ENCODE measurements at places on chromosomes 4 and X. TPM values are rescaled to one million over a fixed set of nuclear protein-coding genes. Genes with fewer than 3 reads are reported as not detected.

DNA sequence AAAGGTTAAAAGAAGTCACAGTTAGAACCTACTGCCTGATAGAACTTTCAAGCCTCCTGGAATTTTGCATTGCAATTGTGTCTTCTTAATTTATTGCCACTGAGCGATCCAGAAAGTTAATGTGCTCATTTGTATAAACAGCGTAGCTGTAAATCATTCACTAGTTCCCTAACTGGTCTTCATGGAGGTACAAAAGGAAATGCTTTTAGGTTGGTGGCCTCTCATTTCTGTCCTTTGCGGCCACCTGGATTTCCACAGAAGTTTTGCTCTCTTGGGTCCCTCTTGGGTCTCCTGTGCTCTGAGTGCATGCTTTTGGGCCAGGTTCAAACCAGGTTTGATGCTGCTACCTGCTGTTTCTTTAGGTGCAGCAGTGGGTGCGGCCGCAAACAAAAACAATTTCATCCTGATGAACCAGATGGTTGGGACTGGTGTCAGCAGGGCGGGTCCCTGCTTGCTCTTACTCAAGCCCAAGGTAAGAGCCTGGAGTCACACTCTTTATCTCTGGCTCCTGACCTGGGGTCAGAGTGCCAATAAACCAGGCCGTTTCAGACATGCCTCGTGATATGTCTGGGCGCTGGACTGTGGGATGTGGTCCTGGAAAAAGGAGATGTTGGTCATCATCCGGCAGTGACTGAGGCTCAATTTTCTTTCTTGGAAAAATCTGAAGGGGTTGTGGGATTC is 270.1 kb downstream of the PTTG2 start:
- peak; percentile 41 for DNase-seq

FRYL gene
- total RNA-seq, result 30.0 TPM

DNA sequence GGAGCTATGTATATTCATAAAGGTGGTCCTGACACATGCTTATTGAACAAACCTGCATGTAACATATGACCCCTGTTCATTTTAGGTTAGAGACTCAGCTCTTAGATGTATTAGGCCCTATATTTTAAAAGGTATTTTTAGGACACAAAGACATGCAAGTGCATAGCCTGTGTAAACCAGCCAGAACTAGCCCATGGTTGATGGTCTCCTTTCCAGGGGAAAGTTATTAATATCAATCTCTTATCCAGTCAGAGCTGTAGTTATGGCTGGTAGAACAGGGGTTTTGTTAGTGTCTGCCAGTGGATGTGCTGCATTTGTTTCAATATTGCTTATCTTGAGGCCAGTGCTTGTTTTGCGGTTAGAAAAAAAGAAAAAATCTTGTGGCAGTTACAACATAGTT is 488.6 kb downstream of the KCTD8 start:
- no peak for DNase-seq

DNA sequence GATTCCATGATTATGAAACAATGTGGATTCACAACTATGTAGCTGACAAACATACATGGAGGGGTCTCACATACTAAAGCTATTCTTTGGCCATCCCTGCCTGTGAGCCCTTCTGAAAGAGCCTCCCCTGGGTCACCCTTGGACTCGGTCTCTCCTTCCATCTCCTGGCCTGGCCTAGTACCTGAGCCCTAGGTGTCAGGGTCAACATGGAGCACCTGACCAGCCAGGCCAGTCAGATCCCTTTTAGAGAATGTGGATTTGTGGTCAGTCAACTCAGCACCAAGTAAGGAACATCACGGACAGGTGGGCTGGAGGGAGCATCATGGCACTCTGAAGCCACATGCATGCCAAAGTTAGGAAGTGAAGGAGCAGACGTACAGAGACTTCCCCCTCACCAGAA is 16.3 kb downstream of the ATP8A1 start:
- DNase-seq, result no peak

TRPC5OS gene
- not detected for total RNA-seq

MTTP gene
- not detected for total RNA-seq

DNA sequence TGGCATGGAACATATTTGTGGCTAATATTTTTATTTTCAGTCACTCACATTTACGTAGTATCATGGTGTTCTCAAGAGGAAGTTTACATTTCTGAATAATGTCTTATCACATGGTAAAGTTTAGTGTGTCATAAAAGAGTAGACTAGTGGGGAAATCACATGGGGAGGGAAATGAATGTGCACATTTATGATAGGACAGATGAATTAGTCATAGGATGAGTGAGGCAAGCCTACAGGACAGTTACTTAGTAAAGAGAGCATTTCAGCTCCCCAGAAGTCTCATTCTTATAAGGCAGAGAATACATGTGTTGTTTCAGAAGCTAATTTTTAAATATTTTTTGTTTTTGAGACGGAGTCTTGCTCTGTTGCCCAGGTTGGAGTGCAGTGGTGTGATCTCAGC is 6.2 kb downstream of the GK start:
- DNase-seq, result peak; percentile 83

GRCh38 chr4:1588306-1588705 is 95.8 kb downstream of the FAM53A start:
- DNase-seq, result no peak

GRCh38 chr4:102786279-102786678 is 25.5 kb upstream of the MANBA start:
- DNase-seq, result no peak

DNA sequence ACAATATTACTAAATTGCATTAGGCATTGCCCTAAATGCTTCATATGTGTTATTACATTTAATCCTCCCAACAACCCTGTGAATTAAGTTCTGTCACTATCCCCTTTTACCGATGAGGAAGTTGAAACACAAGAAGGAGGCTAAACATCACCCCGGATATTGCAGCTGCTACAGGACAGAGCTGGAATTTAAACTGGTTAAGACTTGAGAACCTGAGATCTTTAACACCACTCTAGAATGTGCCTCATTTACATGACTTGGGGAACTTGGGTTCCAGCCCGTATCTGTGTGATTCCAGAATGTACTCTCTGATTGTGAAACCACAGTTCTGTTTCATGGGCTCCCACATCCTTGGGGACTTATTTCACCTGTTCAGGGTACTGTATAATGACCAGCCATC is 165.1 kb upstream of the PPARGC1A start:
- DNase-seq, result no peak

ASB9 gene
- total RNA-seq, result 25.4 TPM

- no peak for DNase-seq
These were observed 71.3 kb downstream of the PAK3 start for GRCh38 chrX:111167334-111167733.

DNA sequence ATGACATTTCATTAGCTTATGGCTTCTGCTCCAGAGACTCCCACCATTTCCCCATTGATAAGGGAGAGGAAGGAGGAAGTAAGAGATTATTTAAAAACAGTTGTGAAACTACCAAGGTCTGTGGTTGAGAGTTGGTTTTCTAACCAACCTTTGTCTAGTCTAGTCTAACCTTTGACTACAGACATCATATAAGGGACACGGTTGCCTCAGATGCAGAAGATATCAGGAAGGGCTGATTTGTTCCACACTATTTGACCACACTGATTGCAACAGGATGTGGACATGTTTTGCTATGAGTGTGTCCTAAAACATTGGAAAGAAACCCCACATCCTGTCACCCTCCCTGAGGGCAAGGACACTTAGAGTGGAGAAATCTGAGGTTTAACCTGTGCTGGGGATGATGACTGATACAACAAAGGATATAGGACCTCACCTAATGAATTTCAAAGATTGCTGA is 53.0 kb downstream of the COQ2 start:
- no peak for DNase-seq

GRCh38 chr4:155496294-155496626 is 119.5 kb upstream of the MAP9 start:
- no peak for DNase-seq

GRCh38 chr4:52192001-52192400 is 140.9 kb downstream of the SPATA18 start:
- DNase-seq, result no peak

DNA sequence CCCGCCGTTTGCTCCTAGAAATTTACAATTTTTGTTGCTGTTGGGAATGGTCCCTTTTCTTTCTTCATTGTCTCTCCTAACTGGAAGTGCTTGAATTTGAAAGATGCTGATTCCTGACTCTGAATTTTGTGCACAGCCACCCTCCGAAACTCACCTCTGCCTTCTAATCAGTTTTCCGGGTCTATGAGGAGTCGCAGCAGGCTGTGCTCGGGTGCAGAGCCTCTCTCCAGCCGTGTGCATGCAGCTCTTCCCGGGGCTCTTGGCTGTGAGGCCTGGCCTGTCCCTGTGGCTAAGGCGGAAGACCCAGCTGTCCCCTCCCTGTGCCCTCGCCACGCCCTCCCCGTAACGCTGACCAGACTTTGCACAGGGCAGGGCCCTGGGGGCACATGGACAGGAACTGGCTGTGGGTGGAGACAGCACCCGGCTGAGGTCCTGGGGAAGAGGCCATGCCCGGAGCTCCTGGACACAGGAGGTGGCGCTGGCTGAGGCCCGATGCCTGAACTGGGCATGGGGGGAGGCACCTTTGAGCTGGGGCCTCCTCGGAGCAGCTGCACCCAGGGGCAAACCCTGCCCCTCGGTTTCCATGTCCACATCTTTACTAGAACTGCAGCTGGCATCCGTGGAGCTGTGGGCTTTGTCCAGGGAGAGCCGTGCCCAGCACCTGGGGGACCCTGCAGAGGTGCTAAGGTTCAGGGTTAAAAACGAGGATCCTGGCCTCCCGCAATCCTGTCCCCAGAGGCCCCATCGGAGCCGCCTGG is 32.6 kb upstream of the SPON2 start:
- DNase-seq, result no peak

DNA sequence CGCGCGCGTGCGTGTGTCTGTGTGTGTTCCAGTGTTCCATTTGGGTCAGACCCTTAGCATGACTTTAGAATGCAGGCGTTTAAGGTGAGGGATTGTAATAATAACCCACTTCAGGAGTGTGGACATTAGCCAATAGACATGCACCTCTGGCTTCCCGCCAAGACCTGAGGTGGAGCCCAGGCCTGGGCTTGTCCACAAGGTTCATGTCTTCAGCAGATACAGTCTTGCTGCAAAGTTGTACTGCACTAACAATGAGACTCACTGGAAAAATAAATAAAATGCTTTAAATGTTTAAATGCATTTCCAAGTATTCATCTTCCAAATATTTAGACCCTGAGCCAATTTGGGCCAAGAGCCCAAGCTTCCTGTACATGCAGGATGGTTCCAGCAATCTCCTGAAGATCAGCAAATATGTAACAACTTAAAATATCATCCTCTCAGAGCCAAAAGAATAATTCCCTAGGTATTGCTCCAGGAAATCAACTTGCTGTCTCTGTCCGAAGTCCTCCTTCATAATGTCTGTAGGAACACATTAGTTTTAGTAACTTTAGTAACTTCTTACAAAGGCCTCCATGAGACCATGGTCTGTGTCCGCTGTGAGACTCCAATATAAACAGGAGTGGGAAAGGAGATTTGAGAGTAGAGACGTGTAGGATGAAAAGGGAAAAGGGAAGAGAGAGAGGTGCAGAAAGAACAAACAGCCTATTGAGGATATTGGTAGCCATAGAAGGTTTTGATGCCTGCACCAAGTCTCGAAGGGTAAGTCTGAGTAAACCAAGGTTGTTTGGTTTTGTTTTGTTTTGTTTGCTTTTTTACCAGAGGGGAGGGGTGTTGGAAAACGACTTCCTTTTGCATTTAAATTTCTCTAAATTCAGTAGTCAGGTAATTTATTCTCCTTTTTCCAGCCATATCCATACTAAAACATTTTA is 98.5 kb upstream of the KLF3 start:
- DNase-seq, result no peak

- DNase-seq, result peak; percentile 59
These were observed 21.8 kb downstream of the FHL1 start for GRCh38 chrX:136168929-136169735.

GRCh38 chr4:159069922-159070321 is 33.0 kb upstream of the RAPGEF2 start:
- no peak for DNase-seq

DNA sequence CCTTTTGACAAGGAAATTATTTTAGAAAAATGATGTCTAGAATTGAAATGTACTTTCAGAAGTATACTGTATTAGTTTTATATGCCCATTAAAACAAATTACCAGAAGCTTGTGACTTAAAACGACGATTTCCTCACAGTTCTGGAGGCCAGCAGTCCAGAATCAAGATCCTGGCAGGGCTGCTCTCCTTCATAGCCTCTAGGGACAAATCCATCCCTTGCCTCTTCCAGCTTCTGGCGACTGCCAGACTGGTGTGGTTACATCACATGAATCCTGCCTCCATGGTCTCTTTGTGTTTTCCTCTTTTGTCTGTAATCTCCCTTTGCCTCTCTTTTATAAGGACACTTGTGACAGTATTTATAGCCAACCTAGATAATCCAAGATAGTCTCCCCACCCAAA is 97.1 kb downstream of the IQCM start:
- no peak for DNase-seq

DNA sequence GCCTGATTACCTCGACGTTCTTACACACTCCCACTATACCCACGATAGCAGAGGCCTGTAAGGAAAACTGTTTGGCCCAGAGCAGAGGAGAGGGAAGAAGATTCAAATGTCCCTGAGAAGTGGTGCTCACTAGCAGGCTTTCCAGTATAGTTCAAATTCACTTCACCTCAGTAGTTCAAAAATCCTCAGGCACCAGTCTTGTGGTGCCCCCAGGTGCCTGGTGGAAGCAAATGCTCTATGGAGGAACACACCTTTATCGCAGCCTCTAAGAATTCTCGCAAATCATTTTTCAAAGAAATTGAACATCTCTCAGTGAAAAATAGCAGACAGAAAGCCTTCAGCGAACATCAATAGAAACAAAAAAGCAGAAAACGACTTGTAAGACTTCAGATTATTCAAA is 12.2 kb upstream of the MTMR1 start:
- DNase-seq, result peak; percentile 16

DNA sequence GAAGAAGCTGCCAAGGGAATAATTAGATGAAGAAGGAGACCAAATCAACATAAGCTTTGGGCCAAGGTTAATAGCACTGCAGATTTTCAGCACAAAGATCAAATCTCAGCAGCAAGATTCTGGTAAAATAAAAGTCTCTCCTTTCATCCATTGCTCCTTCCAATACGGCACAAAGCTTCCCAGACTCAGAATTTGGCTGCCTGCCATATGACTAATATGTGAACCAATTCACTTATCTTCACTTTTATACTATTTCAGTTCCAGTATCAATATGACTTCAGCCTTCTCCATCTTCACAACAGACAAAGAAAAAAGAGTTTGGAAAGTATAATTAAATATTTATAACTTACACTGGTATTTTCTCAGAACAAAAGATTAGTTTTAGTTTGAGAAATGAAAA is 978.3 kb upstream of the GRID2 start:
- peak; percentile 54 for DNase-seq

GRCh38 chr4:122689972-122690371 is 42.5 kb upstream of the BBS12 start:
- no peak for DNase-seq

DNA sequence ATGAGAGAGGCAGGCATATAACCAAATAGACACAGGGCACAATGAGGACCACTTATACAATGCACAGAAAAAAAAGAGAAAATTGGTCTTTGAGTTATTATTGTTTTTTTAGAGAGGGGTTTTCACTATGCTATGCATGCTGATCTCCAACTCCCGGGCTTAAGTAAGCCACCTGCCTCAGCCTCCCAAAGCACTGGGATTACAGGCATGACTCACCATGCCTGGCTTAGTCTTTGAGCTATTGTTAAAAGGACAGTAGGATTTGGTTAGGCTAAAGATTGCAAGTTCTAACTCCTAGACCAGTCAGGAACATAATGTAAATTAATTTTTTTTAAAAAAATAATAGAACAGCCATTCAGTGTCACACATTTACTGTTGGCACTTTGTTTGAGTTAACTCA is 340.1 kb downstream of the GPAT3 start:
- DNase-seq, result no peak

SYTL4 gene
- total RNA-seq, result 5.7 TPM

Data from A172 (cell line).